Ovary (tissue), 10 donors: ENCODE measurements at places on chromosomes 7 and 10. TPM values are rescaled to one million over a fixed set of nuclear protein-coding genes. Genes with fewer than 3 reads are reported as not detected.

- no peak overlapping the region for H3K27ac ChIP-seq
- H3K4me1 ChIP-seq = peaks cover 6% of the 10 kb centered on the region
- no peak overlapping the region for H3K4me3 ChIP-seq
- H3K36me3 ChIP-seq = no peaks in the 10 kb centered on the region
- H3K27me3 ChIP-seq = no peaks in the 10 kb centered on the region
Observed at GRCh38 chr10:130193493-130194193, 57.5 kb downstream of the GLRX3 start.

The OR9A2 gene
- not detected for total RNA-seq

The MEST gene
- total RNA-seq = 44.9 TPM

GRCh38 chr7:128389618-128390329, 20.0 kb downstream of the IMPDH1 start:
- no peak overlapping the region for H3K27ac ChIP-seq
- no peak overlapping the region for H3K4me3 ChIP-seq
- H3K4me1 ChIP-seq = no peaks in the 10 kb centered on the region
- no peaks in the 10 kb centered on the region for H3K36me3 ChIP-seq
